ENCODE measurements at places on chromosomes 4 and X.
A peak's percentile ranks its signal among the peaks of the same experiment; 100 is the strongest.

DNA sequence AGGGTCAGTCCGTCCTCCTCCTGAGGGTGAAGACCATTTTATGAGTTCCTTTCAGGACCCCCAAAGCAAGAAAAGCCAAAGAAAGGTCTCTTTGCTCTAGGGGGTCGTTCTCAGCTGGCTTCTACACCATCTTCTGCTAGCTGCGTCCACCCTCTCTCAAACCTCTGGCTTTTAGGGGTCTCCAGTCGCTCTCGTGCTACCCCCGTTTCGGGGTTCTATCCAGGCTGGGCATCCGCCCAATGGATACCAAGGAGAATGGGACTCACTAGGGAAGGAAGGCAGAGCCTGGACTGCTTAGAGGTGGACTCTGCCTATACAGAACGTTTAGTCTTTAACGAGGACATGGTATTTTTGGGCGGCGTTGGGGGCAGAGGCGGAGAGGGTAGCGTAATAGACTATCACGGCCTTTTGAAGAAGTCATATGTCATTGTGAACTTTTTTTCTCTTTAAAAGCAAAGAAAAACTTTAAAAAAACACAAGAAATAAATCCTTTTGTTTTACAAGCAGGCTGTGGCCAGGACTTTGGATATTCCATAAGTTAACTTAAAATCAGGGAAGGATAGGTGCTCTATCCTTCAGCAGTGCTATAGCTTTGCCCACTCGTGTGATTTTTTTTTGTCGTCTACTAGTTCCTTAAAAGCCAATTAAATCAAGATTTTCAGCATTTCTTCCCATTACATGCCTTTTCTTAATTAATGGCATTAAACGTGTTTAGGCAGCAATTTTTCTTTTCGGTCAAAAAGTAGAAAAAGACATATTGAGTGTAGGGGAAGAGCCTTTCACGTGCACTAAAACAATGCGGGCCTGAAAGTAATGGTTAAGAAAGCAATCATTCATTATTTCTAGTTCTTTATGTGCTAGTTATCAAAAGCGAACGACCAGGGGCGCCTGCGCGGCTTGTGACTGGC, 7.2 kb upstream of the PITX2 start:
- peak; percentile 14 for DNase-seq

DNA sequence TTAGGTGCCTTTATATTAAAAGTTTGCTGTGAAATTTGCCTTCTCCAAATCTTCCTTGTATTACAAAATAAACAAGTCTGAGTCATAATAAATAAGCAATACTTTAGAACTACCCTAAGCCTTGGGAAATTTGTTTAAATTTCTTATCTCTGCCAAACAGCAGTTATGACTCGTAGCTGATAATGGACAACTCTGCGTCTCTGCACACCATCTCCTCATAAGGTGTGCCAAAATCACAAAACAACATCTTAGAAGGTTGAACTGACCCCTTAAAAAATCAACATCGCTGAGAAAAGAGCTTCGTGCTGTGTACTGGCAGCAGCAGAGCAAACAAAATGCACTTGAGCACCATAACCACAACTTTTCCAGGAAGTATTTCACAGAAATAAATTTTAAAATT, 22.0 kb downstream of the OR13H1 start:
- no peak for DNase-seq

GRCh38 chrX:148204195-148204594, 223.1 kb downstream of the FMR1NB start:
- no peak for DNase-seq

- DNase-seq = no peak
Observed at GRCh38 chr4:42821230-42821629, 71.3 kb upstream of the GRXCR1 start.

GRCh38 chrX:56729152-56729850, at the start of gene NBDY:
Gene NBDY, plus strand, starts transcription at chrX:56729243. Its CDS starts 111 bp downstream, at chrX:56729354.
- peak; percentile 13 for DNase-seq

DNA sequence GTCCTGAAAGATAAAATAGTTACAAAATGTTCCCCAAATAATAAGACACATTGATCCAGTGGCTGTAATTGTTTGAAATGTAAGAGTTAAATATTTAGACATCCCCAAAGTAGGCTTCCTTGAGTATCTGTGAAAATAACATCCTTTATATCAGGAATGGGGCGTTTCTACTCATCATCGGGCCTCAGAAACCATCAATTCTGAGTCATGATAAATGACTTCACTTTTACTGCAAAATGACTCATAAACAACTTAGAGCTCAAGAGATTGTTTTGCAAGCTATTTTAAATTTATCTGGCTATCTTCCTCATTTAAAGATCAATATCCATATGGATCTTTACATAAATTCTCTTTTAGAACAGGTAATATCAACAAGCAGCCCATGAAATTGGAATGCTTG, 369.4 kb upstream of the CNKSR2 start:
- no peak for DNase-seq

DNA sequence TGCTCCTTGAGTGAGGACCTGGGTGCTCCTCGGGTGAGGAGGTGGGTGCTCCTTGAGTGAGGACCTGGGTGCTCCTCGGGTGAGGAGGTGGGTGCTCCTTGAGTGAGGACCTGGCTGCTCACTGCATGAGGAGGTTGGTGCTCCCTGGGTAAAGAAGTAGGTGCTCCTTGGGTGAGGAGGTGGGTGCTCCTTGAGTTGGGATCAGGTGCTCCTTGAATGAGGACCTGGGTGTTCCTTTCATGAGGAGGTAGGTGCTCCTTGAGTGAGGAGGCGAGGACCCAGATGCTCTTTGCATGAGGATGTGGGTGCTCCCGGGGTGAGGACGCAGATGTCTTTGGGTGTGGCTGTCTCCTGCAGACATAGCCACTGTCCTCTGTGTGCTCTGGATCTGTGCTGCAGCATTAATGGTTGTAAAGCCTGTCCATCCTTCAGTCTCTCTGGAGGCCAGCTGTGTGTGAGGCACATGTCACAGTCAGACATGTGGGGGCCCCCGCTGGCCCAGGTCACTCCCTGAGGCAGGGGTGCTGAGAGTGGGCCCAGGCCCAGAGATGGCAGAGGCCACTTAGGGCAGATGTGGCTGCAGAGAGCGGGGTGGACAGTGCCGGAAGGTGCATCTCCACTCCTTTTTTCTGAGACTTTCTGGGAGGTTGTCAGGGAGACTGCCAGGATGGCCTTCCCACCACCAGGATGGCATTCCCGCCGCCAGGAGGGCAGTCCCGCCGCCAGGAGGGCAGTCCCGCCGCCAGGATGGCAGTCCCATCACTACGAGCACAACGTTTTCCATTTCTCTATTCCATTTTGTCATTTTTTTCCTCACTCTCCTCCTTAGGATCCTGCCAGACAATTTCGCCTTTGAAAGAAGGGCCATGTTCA, 101.8 kb downstream of the HMX1 start:
- no peak for DNase-seq

DNA sequence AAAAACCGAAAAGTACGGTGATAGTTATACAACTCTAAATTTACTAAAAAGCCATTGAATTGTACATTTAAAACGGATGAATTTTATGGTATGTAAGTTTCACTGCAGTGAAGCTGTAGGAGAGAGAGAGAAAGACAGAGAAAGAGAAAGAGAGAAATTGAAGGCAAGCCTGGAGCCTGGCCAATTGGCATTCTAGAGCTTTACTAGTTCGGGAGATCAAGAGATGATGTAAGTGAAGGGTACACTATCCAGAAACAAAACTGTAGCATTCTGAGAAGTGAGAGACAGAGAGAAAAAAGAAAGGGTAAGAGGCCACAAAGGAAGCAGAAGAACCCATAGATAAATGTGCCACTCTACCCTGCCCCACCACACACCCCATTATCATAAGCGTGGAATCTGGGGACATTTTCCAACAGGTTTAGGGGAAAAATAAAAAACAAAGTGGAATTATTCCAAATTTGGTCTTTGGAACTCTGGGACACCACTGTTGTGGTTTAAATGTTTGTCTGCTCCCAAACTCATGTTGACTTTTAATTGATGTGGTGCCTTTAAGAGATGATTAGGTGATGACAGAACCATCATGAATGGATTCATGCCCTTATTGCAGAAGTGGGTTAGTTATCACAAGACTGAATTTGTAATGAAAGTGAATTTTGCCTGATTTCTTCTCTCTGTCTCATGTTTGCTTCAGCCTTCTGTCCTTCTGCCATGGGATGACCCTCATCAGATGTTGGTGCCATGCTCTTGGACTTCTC, 123.0 kb upstream of the PLS3 start:
- DNase-seq = no peak

GRCh38 chrX:123859409-123859845, 426 bp upstream of the XIAP start:
- no peak for DNase-seq

DNA sequence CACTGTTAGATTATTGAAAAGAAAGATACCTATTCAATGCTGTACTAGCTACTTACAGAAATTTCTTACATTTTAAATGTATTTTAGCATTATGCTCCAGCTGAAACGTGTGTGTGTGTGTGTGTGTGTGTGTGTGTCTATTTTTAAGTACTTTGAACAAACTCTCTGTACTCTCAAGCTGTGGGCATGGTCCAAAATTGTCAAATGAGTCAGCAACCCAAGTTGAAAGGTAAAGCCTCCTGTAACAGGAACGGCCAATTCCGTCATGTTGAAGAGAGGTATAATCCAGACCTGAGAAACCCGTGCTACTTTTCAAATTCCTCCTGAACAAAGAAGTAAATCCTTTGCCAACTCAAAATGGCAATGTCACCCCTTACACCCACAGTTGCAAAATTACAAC, 20.5 kb downstream of the MAOB start:
- DNase-seq = no peak

- no peak for DNase-seq
Observed at GRCh38 chr4:100593935-100594334, 76.1 kb upstream of the EMCN start.

DNA sequence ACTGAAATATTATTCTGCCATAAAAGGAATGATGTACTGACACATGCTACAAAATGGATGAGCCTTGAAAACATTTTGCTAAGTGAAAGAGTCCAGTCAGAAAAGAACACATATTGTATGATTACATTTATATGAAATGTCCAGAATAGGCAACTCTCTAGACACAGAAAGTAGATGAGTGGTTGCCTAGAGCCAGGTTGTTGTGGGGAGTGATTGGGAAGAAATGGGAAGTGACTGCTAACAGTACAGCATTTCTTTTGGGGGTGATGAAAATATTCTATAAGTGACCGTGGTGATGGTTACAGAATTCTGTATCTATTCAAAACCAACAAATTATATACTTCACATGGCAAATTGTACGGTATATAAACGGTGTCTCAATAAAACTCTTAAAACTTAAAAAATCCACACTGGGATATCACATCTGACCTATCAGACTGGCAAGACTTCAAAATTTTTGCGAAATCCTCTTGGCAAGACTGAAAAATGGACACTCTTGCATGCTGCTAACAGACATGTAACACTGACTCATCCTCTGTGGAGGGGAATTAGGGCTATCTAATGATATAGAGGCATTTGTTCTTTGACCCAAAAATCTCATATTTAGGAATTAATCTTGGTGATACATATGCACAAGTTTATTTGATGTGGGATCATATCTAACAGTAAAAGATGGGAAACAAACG, 71.8 kb downstream of the FAM13A start:
- no peak for DNase-seq

GRCh38 chrX:37677243-37677642, 8.3 kb upstream of the XK start:
- no peak for DNase-seq

DNA sequence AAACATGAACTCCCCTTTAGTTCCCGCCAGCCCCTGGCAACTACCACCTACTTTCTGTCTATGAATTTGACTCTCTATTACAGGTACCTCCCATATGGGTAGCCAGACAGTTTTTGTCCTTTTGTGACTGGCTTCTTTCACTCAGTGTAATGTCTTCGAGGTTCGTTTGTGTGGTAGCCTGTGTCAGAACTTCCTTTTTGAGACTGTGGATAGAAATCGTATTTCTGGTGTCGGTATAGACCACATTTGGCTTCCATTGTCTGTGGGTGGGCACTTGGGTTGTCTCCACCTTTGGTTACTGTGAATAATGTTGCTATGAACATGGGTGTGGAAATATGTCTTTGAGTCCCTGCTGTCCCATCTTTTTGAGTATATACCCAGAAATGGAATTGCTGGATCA, 5.4 kb upstream of the CLDN34 start:
- DNase-seq = no peak

DNA sequence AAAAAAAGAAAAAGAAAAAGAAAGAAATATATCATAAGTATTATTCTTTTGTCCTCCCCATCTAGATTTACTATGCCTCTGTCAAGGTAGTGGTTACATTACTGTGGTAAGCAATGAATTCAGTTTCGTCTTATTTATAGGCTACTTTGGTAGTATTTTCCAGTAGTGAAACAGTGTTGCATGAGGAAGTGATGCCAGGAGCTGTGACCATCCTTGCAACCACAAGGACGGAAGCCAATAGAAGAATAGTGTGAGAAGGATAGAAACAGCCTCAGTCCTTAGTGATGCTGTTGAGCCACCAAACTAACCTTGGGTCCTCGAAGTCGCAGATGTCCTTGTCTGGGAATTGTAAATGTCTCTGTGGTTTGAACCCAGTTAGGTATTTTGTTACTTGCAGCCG, 328.5 kb downstream of the PPP3CA start:
- peak; percentile 45 for DNase-seq

DNA sequence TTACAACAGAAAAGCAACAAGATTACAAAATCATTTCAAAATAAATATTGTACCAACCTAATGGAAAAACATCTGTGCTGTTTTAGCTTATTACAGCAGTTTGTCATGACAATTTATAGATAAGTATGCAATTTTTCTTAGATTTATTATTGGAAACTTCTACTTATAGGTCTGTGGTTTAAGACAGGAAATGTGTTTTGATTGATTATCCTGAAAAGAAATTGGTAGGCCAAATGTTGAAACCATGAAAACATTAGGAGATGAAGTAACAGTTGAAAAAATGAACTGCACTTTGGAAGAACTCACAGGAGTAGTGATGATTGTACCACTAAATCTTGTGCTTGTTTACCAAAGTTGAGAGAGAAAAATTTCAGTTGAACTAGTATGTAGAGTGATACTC, 162.2 kb upstream of the GIMD1 start:
- DNase-seq = no peak

DNA sequence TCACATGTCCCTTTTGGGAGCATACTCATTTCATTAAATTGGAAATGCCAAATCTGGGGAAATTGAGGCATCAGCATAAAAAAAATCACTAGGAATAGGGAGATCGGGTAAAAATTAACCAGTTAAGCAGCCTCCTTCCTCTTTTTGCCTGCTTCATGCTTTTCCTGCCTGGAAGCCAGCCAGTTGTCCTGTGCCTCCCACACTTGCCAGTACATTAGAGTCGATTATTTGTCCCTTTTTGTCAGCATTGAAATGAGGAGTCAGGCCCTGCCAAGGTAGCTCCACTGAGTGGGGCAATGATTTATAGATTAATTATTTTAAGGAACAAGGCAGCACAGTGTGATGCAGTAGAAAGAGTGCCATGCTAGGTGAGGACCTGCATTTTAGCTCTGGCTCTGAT, 55.3 kb downstream of the SH2D1A start:
- DNase-seq = no peak
